ENCODE measurements at places on chromosomes 4 and X.

DNA sequence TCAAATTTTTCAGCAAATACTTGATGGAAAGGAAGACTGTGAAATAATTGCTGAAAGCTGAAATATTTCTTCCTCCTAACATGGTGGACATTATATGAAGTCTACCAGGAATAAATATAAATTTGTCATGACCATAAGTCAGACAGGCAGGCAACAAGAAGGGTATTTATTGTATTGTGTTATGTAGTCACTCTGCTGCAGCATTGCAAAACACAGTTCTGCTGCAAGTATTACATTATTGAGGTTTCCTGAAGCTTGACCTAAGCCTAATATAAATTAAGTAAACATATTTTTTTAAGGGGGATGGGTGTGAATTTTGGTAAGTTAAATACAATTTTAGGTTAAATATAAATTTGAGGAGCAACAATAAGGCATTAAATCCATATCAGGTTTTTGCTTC is 60.2 kb upstream of the MAOA start:
- DNase-seq, result no peak

DNA sequence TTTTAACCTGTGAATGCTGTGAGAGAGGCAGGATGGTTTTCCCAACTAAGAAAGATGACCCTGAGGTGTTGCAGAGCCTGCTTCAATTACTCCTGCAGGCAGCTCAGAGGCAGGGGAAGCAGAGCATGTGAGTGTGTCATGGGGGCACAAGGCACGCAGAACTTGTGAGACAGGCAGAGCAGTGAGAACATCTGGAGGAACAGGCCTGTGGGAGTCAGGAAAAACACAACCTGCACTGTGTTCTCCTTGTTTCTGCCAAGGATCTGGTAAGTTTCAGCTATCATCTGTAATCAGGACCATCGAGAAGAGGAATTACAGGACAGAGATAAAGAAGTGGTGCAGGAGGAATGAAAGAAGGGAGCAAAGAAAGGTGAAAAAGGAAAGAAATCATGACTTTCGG is 741.8 kb upstream of the INTU start:
- DNase-seq, result no peak

DNA sequence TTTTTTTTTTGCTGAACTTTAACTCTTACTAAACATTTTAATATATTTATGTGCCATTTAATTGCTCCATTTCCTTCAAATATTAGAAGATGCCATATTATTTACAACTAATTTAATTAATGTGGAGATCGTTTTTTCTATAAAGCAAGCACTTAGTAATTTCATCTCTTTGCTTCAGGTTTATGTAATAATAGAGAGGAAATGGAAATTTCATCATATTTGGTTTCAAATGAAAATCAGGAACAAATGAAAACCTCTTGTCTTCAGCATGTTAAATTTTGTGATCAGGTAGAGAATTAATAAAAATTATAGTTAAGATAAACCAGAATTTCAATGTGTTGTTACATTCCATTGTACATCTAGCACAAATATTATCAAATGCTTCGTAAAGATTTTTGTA is 120.1 kb downstream of the SYNPO2 start:
- DNase-seq, result no peak

DNA sequence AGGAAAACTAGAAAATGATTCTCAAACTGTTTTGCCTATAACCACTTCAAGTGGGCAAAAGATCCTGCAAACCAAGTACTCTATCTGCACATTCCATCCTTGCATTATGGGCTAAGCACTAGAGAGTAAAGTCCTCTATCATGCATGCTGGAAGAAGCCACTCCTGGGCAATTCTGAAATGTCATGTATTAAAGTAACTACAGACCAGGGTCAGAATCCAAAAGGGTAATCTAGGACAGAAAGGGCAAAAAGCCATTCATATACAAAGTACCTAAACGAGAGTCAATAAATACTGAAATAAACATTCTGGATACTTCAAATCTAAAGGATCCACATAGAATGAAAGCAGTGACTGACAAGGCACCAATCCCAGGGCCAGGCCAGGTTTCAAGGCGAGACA is 1.0 kb downstream of the SNX12 start:
- DNase-seq, result no peak

DNA sequence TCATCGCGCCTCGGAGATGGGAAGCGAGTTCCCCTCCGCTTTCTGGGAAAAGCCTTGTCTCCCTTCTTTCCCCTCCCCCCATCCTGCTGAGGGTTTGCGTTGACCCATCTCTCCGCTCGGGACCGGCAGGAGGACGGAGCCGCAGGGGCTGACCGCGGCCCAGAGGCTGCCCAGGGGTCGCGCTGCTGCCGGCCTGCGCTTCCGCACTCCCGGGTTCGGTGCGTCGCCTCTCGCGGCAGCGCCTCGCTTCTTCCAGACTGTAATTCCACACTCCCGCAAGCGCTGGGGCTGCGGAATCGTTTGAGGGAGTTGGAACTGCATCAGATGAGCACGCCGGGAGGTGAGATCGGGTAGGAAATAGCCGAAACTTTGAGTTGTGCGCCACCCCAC is 88.3 kb downstream of the BCOR start:
- no peak for DNase-seq

GRCh38 chr4:926538-926937 is 5.6 kb downstream of the GAK start:
- no peak for DNase-seq
